ENCODE measurements at places on chromosomes 2 and 18.
A peak's percentile ranks its signal among the peaks of the same experiment; 100 is the strongest.

GRCh38 chr2:7620255-7620654, 703.0 kb downstream of the RNF144A start:
- DNase-seq, result no peak

GRCh38 chr2:64345998-64346397, 108.0 kb upstream of the LGALSL start:
- no peak for DNase-seq

- no peak for DNase-seq
Measured at GRCh38 chr2:216555274-216555673, 56.6 kb downstream of the RPL37A start.

- no peak for DNase-seq
Measured at GRCh38 chr2:11729362-11730212, 16.8 kb upstream of the LPIN1 start.

- no peak for DNase-seq
Measured at GRCh38 chr18:47143899-47144485, 6.3 kb downstream of the HDHD2 start.

DNA sequence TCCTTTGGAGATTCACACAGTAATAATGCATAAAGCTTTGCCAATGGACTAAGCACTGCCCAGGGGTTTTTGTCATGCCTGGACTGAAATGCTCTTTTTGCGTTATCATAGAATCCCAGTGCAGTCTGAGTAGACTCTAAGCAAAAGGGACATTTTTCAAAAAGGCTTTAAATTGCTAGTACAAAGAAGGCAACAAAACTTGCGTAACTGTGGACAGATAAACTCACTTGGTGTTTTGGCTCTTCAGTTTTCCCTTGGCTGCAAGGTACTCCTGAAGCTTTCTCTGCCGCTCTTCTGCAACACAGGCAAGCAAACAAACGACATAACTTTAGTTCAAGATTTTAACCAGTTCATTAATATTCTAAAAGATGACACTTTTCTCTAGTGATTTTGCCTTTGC, 2.1 kb downstream of the CKAP2L start:
- no peak for DNase-seq

DNA sequence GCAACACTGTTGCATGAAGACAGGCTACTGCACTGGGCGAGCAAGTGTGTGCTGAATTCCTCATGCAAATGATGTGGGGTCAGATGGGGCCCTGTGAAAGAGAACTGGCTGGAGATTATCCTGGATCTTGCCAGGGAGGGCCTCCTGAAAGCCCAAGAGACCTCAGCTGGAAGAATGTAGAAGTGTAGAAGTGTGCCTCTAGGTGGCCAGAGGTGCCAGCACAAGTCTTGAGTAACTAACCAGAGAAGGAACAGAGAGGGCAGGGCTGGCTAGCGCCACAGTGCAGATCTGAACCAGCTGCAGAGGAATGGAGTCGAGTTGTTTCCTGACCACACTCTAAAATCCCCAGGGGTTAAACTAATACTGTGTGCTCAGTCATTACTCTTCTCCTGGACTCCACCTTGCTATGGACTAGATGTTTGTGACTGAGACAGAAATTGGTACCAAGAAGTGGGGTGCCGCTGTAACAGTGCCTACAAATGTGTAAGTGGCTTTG, 399.3 kb downstream of the LRATD1 start:
- no peak for DNase-seq

GRCh38 chr2:120691410-120691809, 44.3 kb upstream of the GLI2 start:
- DNase-seq, result no peak

DNA sequence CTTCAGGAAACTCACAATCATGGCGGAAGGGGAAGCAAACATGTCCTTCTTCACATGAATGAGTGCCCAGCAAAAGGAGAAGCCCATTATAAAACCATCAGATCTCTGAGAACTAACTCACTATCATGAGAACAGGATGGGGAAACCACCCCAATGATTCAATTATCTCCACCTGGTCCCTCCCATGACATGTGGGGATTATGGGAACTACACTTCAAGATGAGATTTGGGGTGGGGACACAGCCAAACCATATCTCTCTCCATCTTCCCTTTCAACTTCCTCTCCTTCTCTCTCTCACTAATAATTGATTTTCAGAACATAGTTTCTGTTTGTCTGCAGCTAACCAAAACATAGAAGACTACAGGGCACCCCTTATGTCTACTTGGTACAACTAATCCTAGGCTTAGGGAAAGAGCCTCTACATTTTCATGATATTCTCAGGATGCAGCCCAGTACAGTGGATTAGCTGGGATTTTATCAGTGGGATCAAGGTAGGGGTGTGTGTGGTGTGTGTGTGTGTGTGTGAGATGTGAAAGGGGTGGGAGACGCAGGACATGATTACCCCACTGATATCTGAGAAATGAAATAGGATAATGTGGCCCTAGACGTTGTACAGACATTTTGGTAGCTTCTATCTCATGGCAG, 2.8 kb upstream of the ATF2 start:
- DNase-seq, result peak; percentile 18

GRCh38 chr2:240439698-240440151, 4.3 kb downstream of the GPC1 start:
- DNase-seq, result no peak

DNA sequence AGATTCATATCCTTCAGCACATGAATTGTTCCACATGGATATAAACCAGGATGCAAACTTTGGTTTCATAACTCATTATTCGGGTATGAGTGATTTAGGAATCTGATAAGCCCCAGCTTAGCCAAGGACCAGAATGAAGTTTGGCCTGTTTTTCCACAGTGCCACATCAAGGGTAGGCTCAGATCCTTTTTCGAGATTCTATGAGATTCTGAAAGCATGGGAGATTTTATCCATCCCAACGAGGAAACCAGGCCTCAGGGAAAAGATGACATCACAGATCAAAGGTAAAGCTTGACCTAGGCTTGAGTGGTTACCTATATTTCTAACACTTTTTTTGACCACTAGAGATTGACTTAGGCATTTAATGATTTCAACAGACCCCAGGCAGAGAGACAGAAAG, 590.8 kb upstream of the PKDCC start:
- no peak for DNase-seq

DNA sequence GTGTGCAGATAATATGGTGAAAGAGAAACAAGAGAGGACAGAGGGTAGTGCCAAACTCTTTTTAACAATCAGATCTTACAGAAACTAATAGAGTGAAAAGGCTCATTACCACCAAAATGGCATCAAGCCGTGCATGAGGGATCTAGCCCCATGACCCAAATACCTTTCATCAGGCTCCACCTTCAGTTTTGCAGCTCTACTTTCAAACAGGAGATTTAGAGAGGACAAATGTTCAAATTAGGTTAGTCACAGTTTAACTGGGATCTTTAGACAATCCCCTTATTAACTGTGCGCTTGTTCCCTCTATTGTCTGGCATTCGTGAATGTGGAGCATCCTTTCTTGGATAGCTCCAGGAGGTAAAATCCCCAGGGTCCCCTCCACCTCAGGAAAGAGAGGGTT, 1209.3 kb upstream of the CHAC2 start:
- no peak for DNase-seq

- DNase-seq, result no peak
Measured at GRCh38 chr18:37705016-37705415, 139.4 kb upstream of the CELF4 start.

DNA sequence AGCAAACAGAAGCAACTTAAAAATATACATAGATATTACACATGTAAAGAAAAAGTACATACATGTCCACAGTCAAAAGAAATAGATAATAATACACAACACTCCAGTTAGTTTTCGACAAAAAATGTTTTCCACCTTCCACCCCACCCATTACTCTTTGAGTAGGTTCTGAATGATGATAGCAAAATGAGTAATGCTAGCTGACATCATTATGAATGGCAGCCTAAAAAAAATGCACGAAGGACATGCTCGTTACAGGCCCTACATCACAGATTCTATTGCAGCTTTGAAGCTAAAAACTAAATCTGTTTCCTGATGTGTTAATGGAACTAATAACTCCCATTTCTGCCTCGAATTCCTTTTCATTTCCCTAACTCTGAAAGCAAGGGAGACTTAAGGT, 578.7 kb upstream of the NETO1 start:
- no peak for DNase-seq

DNA sequence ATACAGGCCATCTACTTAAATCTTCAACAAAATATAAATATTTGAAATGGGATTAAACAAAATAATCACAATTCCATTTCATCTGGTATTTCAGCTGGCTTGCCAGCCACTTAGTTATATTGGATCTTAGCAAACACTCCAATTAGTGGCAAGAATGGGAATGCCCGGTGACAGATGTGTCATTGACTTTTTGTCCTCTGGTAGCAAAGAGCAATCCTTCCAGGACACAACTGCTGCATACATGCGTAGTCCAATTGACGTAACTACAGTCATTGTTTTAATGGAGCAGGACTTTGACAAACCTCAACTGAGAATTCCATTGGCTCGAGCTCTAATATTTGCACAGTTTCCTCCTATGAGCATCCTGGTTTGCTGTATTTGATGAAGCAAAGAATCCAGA, 69.9 kb downstream of the RNF152 start:
- no peak for DNase-seq

DNA sequence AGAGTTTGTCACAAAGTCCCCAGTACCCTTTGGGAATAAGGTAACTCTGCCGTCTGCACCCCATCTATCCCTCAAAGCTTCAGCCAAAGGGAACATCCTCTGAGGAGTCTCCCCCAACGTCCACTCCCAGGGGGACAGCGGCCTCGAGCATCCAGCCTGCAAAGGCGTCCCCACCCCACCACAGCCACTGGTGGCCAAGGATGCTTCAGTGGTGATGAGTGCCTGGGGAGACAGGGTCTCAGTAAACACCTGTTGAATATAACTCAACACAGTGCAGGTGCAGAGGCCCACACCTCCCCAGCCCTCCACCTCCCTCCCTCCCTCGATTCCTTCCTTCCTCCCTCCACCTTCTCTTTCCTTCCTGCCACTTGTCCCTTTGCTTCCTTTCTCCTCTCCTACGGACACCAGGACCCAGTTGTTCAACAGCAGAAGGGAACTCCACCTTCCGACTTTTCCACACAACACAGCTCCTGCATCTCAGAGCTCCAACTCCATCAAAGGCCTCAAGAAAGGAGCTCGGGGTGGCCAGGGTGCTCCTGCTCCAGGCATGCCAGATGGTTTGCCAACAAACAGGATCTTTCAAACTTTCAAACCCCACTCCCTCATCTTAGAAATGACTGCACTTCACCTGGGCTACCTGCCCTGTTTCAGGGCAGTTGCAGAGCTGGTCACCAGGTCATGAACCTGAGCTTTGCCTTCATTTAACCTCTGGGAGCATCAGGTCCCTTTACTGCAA, 87.8 kb upstream of the SNTG2 start:
- DNase-seq, result no peak

- DNase-seq, result no peak
Measured at GRCh38 chr2:196601430-196602306, 37.8 kb upstream of the CCDC150 start.

DNA sequence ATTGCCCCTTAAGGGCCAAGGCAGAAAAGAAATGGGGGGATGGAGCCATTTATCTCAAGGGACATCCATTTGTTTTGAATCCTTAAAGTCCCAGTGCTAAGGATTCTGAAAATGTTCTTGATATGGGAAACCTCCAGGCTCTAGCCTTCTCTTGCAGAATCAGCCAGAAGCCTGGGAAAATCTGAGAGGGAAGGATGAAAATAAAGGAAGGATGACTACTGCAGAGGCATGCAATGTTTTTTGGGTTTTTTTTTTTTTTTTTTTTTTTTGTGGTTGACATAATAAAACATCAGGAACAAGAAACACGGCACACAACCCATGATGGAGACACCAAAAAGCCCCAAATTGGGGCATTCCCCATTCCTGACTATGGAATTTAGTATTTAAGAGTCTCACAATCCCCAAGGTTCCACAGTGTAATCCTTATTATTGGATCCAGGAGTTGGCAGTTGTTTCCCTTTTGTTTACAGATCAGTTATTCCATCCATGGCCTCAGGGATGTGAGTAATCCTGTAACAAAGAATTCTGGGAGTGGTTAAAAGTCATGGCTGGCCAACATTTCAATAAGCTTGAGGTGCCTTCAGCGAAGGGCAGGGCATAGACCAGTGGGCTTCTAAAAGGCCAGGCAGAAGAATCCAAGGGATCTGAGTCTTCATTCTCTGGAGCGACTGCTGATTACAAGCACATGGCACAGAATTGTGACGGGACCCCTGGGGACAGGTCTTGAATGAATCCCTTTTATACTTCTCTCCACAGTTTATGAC, 337.5 kb downstream of the GULP1 start:
- DNase-seq, result no peak

- DNase-seq, result no peak
Measured at GRCh38 chr18:44729631-44730101, 49.0 kb downstream of the SETBP1 start.

- DNase-seq, result peak; percentile 99
Measured at GRCh38 chr2:64831134-64831976, 157.8 kb upstream of the SLC1A4 start.

DNA sequence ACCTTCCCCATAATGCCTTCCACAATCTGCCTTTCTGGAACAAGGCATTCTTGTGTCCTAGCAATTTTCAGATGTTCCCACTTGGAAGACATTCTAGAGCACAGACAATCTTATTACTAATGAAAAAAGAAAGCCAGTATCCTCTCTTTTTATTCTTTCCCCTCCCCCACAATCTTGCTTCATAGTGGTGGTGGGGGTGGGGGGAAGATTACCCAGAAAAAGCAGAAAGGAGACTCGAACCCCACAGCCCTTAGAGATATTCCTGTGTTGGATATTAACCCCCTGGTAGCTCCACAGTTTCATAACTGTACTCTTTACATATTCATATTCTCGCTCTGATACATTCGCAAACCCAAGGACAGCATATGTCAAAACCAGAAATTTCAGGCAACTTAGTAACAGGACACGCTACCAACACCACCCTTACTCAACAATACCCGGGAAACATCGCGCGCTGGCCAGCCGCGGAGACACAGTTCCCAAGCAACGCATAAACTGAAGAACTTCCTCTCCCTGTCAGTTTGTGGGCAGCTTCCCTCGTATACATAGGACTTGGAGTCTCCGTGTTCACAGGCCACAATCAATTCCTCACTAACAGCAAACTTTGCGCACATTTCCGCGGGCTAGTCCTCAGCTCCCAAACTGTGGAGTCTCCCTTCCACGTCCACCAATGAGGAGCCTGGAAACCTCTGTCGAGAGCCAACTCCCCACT, 793 bp downstream of the NR4A2 start:
- DNase-seq, result peak; percentile 92

All from inflammatory macrophage treated with lipopolysaccharide for 1 hour (primary cell).